COR-L47 (cell line): ENCODE measurements at places on chromosomes 5 and 9.

DNA sequence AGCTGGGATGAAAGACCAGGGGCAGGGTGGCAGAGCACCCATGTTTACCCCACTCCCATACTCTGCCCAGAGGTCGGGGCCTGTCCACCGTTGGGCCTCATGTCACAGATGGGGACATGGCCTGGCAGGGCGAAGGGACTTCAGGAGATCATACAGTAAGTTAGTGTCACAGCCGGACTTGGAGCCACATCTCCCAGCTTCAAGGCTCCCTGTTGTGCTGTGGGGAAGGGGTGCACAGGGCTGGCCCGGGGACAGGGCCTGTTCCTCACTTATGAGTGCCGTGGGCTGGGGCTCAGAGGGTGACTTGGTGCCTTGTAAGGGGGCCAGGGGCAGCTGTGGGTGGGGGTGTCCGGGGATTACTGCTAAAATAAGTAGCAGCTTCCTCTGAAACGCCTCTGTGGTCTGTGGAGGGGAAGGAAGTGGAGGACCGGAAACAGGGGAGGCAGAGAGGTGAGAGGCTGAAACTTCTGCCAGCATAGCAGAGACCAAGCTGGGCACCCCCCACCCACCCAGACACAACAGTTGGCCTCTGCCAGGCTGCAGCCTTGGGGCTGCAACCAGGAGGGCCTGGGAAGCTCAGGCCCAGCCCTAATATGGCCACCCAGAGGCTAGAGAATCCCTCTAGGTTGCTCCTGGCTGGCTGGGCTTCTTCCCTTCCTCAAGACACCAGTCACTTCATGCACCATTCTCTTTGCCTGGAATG lies 41.1 kb upstream of the NEK6 start:
- DNase-seq: no peak

GRCh38 chr9:131001021-131001420 lies 8.0 kb upstream of the LAMC3 start:
- DNase-seq: no peak

DNA sequence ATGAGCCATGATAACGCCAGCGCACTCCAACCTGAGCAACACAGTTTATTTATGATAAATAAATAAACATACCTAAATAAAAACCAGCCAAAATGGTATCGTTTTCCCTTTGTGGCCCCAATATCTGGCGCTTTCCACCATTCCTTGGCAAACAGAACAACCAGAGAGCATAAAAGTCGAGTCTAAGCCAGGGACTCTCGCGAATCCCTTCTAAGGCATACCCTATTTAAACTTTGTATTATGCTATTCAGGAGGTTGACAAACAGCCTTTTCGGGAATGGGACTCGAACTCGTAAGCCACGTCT lies 386 bp upstream of the MATR3 start:
- DNase-seq: no peak

DNA sequence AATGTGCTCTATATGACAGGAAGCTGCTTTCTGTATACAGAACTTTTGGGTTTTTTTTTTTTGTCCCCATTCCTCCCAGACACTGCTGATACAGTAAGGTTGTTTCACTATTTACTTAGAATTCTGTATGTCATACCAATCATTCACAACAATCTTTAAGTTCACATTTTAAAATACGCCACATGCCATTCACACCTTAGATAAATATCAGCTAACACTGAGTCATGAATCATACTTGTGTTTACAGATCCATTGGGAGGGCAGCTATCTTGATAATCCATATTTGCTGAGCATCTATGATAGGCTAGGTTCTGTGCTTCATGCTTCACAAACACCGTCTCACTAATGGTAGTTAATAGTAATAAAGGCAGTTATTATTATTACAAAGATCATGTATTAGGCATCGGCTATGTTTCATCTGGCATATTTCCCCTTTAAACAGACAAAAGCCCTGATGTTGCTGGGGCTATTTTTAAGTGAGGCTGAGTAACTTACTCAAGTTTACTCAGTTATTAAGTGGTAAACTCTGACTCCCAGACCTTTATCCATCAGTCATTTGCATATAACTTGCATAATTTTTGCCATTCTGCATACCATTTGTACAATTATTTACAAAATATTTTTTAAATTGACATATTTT lies 152.2 kb upstream of the HMHB1 start:
- no peak for DNase-seq

DNA sequence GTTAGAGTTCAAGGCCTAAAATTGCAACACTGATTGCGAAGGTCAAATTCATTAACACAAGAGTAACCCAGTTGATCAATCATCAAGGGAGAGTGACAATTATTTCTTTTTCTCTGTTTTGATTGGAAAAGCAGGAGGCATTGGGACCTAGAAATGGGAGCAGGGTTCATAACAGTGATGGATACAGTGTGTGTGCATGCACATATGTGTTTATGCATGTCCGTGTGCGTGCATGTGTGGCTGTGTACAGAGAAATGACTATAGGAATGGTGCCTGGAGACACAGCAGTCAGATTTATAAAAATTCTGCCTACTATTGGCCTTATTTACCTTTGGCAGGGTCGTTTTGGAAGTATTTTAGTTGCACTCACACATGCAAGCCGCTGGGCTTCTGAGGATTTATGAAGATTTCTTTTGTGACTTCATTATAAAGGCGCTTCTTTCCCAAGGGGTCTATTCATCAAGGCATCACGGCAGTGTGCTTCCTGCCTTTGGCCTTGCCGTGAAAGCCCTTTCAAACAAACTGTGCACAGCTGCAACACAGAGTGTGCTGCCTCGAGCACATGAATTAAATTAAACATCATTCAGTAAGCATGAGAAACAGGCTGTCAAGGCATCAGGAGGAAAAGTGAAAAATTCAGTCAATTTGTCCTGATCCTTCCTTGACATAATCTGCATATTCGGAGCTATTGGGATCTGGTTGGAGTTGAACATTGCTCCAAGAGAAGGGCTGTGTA lies 122.8 kb upstream of the PUM3 start:
- DNase-seq: no peak

- DNase-seq: no peak
These were observed 41.6 kb upstream of the PPP2CA start for GRCh38 chr5:134267366-134268018.
